HCT116 (cell line): ENCODE measurements at places on chromosomes 2 and 18. TPM values are rescaled to one million over a fixed set of nuclear protein-coding genes. Genes with fewer than 3 reads are reported as not detected.
A peak's percentile ranks its signal among the peaks of the same experiment; 100 is the strongest.

- H3K27ac ChIP-seq: no peak overlapping the region
- H3K36me3 ChIP-seq: no peaks in the 10 kb centered on the region
- DNase-seq: no peak
- no peak overlapping the region for H3K4me3 ChIP-seq
Measured at GRCh38 chr2:47058003-47058931, 96.8 kb downstream of the STPG4 start.

GRCh38 chr2:241659150-241659739 is 21.8 kb downstream of the ATG4B start:
- DNase-seq: no peak
- no peak overlapping the region for H3K27ac ChIP-seq
- no peak overlapping the region for H3K4me3 ChIP-seq
- H3K4me1 ChIP-seq: no peaks in the 10 kb centered on the region
- peaks cover 23% of the 10 kb centered on the region; the same call in 1 of the 2 replicates for H3K36me3 ChIP-seq

- H3K4me1 ChIP-seq: peaks cover 40% of the 10 kb centered on the region
- no peaks in the 10 kb centered on the region for H3K36me3 ChIP-seq
- H3K27ac ChIP-seq: no peak overlapping the region
- H3K27me3 ChIP-seq: no peaks in the 10 kb centered on the region
- DNase-seq: peak; percentile 42
Measured at GRCh38 chr2:121076885-121077549, 208.0 kb downstream of the TFCP2L1 start.

- H3K36me3 ChIP-seq: no peaks in the 10 kb centered on the region
- H3K27ac ChIP-seq: no peak overlapping the region
- H3K4me1 ChIP-seq: peaks cover 8% of the 10 kb centered on the region; the same call in 1 of the 2 replicates
- H3K27me3 ChIP-seq: no peaks in the 10 kb centered on the region
- no peak overlapping the region for H3K4me3 ChIP-seq
Measured at GRCh38 chr2:216575465-216575864, 57.8 kb upstream of the IGFBP2 start.

- no peaks in the 10 kb centered on the region for H3K36me3 ChIP-seq
- no peaks in the 10 kb centered on the region for H3K27me3 ChIP-seq
- H3K4me1 ChIP-seq: no peaks in the 10 kb centered on the region
- H3K4me3 ChIP-seq: no peak overlapping the region
Measured at GRCh38 chr2:108193251-108193650, 46.5 kb upstream of the SULT1C3 start.

DNA sequence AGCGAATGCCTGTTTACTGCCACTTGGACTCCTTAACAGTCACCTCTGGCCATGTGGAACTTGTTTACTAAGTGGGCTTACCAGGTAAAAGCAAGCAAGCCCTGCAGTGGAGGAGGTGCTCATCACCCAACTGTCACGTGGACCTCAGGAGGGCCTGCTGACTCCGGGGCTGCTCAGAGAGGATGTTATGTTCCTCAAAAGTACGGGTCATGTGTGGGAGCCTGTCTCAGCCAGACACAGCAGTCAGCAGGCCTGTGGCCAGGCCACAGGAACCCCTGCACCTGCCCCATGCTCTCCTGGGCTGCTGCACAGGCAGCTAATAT is 36.2 kb downstream of the AMER3 start:
- no peaks in the 10 kb centered on the region for H3K36me3 ChIP-seq
- H3K27ac ChIP-seq: no peak overlapping the region
- no peaks in the 10 kb centered on the region for H3K27me3 ChIP-seq
- DNase-seq: no peak
- no peaks in the 10 kb centered on the region for H3K4me1 ChIP-seq

GRCh38 chr2:170177950-170178781 is at the start of gene MYO3B:
MYO3B (plus strand) TSS chr2:170178147; CDS start chr2:170178288, 141 bp downstream.
- H3K4me1 ChIP-seq: no peaks in the 10 kb centered on the region
- no peaks in the 10 kb centered on the region for H3K27me3 ChIP-seq
- DNase-seq: no peak
- no peak within 1 kb of the TSS for H3K27ac ChIP-seq
- H3K36me3 ChIP-seq: no peaks in the 10 kb centered on the region

- no peak for DNase-seq
- H3K27ac ChIP-seq: no peak overlapping the region
- no peaks in the 10 kb centered on the region for H3K4me1 ChIP-seq
- no peak overlapping the region for H3K4me3 ChIP-seq
- no peaks in the 10 kb centered on the region for H3K27me3 ChIP-seq
Measured at GRCh38 chr18:63346480-63347183, 20.4 kb downstream of the KDSR start.

GRCh38 chr2:68726100-68726499 is 8.5 kb upstream of the ARHGAP25 start:
- H3K4me1 ChIP-seq: peaks cover 15% of the 10 kb centered on the region
- H3K27ac ChIP-seq: no peak overlapping the region
- peaks cover 10% of the 10 kb centered on the region; the same call in 1 of the 2 replicates for H3K27me3 ChIP-seq
- H3K36me3 ChIP-seq: no peaks in the 10 kb centered on the region

DNA sequence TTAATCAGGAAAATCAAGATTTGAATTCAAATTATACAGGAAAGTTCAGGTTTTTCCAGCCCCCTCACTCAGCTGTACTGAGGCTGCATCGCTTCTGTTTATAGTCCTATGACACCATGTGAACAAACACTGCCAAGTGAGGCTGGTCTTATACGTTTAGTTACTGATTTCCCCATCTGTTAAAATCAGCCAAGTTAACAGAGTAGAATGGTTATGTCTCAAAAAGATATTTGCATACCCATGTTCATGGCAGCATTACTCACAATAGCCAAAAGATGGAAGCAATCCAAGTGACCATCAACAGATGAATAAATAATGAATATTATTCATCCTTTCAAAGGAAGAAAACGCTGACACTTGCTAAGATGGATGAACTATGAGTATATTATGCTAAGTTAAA is 43.8 kb downstream of the REEP1 start:
- DNase-seq: no peak
- no peaks in the 10 kb centered on the region for H3K27me3 ChIP-seq
- no peak overlapping the region for H3K4me3 ChIP-seq
- no peaks in the 10 kb centered on the region for H3K4me1 ChIP-seq
- H3K27ac ChIP-seq: no peak overlapping the region
- H3K36me3 ChIP-seq: no peaks in the 10 kb centered on the region

Gene RAD51AP2
- total RNA-seq: 0.10 TPM

Gene M1AP
- 28.2 TPM for total RNA-seq

DNA sequence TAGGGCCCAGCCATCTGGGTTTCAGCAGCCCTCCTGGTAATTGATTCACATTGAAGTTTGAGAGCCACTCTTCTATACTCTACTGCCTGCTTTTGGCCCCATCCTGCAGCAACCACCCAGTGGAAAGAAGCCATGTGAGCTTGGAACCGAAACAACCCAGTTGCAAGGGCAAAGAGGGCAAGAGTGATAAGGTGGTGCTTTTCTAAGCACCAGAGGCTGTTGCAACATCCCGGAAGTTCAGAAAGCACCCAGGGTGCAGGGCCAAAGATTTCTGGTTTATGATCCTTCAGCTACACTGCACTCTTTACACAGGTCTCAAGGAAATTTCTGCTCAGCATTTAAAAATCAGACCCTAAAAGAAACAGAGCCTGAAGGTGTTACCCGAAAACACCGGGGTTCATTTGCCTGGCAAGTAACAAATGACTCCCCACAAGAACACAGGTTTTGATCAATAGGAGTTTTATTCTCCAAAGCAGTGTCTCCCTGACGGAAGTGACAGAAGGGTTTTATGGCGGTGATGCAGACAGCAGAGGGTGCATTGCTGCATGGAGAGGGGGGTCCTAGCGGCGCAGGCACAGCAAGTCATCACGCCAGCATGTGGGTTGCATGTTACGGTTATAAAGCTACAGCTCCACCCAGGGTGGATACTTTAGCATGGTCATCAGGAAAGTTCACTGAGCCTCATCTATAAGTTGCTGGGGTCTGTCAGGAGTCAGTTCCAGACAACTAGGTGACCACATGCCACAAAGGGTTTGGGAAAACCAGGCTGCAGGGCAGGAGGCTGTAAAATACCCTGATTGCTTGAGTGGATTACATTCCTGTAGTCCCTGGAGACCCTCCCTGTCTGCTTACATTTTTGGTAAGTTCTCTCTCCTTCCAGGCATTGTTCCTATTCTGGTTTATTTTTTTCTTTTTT is 28.8 kb upstream of the TMEM37 start:
- H3K27ac ChIP-seq: no peak overlapping the region
- H3K36me3 ChIP-seq: no peaks in the 10 kb centered on the region

GRCh38 chr2:181743723-181744031 is 63.4 kb upstream of the NEUROD1 start:
- DNase-seq: no peak
- no peak overlapping the region for H3K4me3 ChIP-seq
- H3K4me1 ChIP-seq: peaks cover 59% of the 10 kb centered on the region
- H3K36me3 ChIP-seq: no peaks in the 10 kb centered on the region
- peak overlapping the region; percentile 93 for H3K27ac ChIP-seq

GRCh38 chr18:57586251-57587049 is at the start of gene FECH:
FECH (minus strand) TSS chr18:57586702; CDS start chr18:57586620, 82 bp downstream.
- peak; percentile 12 for DNase-seq
- peak within 1 kb of the TSS; percentile 86 for H3K4me3 ChIP-seq
- H3K27me3 ChIP-seq: no peaks in the 10 kb centered on the region
- no peaks in the 10 kb centered on the region for H3K36me3 ChIP-seq

Gene MRO
- total RNA-seq: 0.84 TPM

Gene EPHA4
- total RNA-seq: 3.5 TPM
